ENCODE measurements at places on chromosomes 3 and 15.

DNA sequence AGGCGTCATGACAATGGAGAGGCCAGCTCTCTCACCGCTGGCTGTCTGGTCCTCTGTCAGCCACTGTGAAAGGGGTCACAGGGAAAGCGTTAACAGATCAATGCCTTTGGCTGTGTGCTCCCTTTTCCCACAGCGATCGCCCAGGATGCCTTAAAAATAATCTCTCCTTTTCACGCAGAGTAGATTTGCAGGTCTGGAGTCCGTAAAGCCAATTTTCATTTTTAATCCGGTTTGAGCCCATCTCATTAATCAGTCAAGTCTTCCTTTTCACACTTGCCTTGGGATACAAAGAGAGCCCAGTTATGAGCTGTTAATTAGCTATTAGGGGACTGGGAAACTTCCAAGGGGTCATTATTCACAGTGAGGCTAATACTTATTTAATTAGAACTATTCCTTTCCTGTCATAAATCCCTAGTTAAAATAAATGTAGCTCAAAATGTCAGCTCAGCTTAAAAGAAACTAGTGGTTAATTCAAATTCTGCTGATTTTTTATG lies 104.3 kb upstream of the RASGRP1 start:
- DNase-seq: no peak

DNA sequence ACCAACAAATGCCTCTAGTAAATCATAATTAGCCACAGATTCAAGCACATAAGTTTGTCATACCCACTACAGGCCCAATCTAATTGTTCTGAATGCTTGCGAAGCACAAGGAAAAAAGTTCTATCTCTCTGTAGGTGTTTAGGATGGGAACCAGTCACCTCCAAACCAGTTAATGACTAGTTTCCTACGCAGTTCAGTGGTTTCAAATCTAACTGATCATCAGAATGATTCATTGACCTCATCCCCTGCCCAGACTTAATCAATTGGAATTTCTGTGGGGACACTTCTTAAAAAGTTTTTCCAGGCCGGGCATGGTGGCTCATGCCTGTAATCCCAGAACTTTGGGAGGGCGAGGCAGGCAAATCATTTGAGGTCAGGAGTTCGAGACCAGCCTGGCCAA lies 24.3 kb upstream of the MASP1 start:
- no peak for DNase-seq

- DNase-seq: no peak
Observed at GRCh38 chr15:32879980-32880379, 162.2 kb downstream of the GREM1 start.

- no peak for DNase-seq
Observed at GRCh38 chr3:143751643-143752178, 96.6 kb downstream of the SLC9A9 start.

DNA sequence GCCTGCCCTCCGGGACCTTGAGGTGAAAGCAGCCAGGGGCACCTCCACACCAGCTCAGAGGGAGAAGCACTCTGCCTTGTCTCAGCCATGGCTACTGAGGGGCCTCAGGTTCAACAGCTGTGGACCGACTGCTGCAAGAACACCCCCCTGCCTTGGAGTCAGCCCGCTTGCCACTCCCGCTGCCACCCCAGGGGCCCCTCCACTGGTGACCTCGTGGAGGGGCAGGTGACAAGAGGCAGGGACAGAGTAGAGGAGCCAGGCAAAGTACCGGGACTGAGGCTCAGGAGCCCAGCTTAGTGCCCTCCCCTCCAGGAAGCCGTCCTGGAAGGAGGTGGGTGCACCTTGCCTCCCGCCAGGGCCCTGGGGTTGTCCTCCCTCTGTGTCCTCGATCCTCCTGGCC lies 79.6 kb upstream of the RPL32 start:
- no peak for DNase-seq

- no peak for DNase-seq
Observed at GRCh38 chr15:71547011-71547410, 263.3 kb upstream of the NR2E3 start.

- DNase-seq: no peak
Observed at GRCh38 chr15:47551079-47551478, 166.2 kb upstream of the SEMA6D start.

DNA sequence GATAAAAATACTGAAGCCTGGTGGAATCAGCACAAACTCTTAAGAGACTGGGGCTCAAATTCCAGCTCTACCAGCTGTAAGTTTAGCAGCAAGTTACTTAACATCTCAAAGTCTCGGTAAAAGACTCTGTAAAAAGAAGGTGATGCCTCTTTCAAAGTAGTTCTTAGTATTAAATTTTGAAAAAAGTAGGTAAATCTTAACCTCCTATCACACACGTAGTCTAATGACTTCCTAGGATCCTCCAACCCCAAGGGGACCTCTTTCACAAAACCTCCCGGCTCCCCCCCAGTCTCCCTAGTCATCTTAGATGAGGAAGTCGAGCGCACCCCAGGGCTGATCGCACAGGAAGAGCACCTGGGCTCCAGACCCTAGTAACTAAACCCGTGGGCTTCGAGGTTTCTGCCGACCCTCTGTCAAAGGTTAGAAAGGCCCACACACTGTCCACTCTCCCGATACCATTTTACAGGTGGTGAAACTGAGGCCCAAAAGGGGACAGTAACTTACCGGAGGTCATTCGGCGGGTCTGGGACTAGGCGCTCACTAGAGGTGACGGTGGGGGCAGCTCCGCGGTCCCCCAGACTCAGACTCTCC lies 427 bp downstream of the MBD4 start:
- peak; percentile 4 for DNase-seq

DNA sequence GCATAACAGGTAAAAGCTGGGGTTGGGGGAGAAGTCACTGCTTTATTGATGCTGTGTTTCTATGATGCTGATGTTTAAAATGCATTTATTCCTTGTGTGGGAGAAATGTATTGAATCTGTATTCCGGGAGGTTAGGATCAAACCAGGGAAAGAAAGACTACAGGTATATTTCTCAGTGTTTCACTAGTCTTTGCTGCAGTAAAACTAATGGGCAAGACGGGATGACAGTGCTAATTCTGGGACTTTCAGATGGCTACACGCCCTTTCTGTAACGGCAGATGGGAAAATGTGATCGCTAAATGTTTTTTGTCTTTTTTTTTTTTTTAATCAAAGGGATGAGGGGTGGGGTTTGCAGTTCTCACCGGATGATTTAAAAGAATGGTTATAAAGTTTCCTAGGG lies 393 bp downstream of the CNTN6 start:
- no peak for DNase-seq

GRCh38 chr3:15941958-15942357 lies 144.2 kb upstream of the ANKRD28 start:
- DNase-seq: no peak
